Stimulated activated memory B cell treated with anti-CD40 and anti-IgM and Interleukin-4, amounts not matched to agents 10 μg/mL and 1 μg/mL and 100 μg/mL, for 72 hours (primary cell): ENCODE measurements at places on chromosomes 2 and 18.

DNA sequence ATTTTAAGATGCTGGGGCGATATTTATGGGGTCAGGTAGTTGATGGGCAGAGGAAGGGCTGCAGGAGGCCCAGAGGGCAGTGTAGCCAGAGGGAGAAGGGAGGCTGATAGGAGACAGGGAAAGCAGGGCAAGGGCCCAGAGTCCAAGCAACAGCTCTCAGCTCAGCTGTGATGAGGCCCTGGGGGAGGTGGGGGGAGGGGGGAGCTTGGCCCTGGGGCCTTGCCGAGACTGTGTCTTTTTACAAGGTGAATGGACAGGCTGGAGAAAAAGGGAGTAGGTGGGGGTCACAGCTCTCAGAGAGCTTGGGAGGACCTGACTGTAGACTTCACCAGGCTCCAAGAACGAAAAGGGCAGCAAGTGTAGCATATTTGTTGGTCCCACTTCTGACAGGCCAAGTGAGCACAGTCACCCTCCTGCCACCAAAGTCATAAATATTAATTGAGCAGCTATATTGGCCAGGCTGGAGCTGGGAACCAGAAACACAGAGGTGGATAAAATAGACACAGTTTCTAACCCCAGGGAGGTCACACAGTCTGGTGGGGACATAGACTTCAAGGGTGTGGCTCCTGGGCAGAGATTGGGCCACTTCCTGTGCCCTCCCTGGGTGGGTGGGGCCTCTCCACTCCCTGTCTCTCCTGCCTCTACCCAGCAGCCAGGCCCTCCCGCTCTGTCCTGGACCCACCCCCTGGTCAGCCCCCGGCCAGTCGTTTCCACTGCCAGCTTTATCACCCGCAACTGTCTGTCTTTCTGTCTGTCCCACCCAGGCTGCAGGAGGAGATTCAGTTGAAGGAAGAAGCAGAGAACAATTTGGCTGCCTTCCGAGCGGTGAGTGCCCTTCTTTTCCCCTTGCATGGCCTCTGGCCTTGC lies 1.4 kb downstream of the DES start:
- no peak for ATAC-seq
- H3K4me3 ChIP-seq: no peak overlapping the region
- H3K36me3 ChIP-seq: no peaks in the 10 kb centered on the region
- no peaks in the 10 kb centered on the region for H3K4me1 ChIP-seq
- peaks cover 79% of the 10 kb centered on the region for H3K27me3 ChIP-seq
- H3K27ac ChIP-seq: no peak overlapping the region

DNA sequence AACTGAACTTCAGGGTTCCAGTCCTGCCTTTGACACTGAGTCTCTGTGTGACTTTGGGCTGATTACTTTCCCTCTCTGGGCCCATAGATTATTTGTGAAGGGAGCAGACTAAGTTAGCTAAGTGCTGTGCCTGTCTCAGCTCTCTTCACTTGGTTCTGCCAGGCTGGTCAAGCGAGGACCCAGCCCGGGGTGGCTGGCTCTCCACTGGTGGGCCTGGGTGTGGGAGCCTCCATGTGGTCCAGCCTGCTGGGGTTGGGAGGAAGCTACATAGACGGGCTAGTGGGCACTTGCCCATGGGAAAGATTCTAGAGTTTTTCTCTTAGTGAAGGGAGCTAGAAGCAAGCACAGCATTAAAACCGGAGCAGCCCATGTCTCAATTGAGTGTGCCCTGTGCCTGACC lies 59.0 kb downstream of the DYSF start:
- H3K4me1 ChIP-seq: no peaks in the 10 kb centered on the region
- H3K36me3 ChIP-seq: no peaks in the 10 kb centered on the region
- peaks cover 35% of the 10 kb centered on the region for H3K27me3 ChIP-seq
- ATAC-seq: no peak

- H3K4me1 ChIP-seq: peaks cover 73% of the 10 kb centered on the region
- H3K36me3 ChIP-seq: peaks cover 36% of the 10 kb centered on the region
- H3K4me3 ChIP-seq: peak overlapping the region; percentile 97
- no peaks in the 10 kb centered on the region for H3K27me3 ChIP-seq
- ATAC-seq: no peak
- peak overlapping the region; percentile 98 for H3K27ac ChIP-seq
Measured at GRCh38 chr2:197306696-197307040, 3.9 kb downstream of the ANKRD44 start.

GRCh38 chr2:71332435-71332796 lies 834 bp downstream of the ZNF638 start:
- peaks cover 11% of the 10 kb centered on the region for H3K36me3 ChIP-seq
- no peak for ATAC-seq
- peak overlapping the region; percentile 99 for H3K4me3 ChIP-seq
- peak overlapping the region; percentile 98 for H3K27ac ChIP-seq
- H3K27me3 ChIP-seq: no peaks in the 10 kb centered on the region

DNA sequence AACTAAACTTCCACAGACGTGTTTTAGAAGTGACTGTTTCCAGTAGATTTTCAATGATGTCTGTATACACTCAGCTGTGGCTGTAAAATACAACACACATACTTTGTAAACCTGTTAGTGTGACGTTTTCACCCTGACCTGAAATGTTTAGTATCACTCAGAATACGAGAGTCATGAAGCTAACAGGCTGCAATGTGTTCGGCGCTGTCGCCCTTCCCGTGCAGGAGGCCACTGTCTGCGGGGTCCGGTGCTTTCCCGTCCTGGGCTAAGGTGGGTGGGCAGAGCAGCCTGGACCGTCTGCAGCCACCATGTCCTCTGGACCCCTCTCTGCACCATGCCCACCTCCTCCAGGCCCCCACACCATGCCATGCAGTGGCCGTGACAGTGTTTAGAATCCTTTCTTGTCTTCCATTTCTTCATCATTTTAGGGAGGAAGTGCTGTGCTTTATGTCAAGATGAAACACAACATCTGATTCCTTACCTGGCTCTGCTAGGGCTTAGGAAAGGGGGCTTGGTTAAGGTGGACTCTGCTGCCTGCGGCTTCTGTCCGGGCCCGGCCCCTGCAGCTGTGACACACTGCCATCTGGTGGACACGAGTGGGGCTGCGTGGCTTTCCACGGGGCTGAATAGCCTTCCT lies 53.8 kb upstream of the RBM44 start:
- H3K27me3 ChIP-seq: no peaks in the 10 kb centered on the region
- peak overlapping the region; percentile 55 for H3K27ac ChIP-seq
- no peak overlapping the region for H3K4me3 ChIP-seq

DNA sequence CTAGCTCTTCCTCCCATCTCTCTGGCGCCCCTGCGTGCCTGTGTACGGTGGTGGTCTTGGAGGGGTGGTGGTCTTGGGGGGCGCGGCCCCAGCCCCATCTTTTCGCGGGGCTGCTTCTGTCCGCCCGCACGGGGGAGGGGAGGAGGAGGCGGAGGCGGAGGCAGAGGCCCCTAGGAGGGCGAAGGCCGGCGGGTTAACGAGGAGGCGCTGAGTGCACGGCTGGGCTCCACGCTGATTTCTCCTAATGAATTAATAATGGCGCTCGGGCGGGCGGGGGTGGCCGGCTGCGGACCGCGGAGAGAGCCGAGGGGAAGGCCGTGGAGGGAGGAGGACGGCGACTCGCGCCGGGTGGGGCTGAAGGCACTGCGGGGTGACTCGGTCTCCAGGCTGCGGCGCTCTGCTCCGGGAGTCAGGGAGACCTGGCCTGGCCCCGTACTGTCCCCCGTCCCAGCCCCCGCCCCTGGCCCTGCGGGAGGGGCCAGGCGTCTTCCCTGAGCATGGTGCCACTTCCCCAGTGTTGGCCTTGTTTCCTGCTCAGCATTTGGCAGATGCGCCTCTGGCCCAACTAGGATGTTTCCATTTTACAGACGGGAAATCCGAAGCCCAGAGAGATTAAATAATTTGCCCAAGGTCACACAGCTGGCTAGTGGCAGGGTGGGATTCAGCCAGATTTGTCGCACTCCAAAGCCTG lies 6.0 kb downstream of the GAREM2 start:
- peaks cover 21% of the 10 kb centered on the region for H3K4me1 ChIP-seq
- peaks cover 44% of the 10 kb centered on the region for H3K27me3 ChIP-seq
- ATAC-seq: peak; percentile 55
- no peaks in the 10 kb centered on the region for H3K36me3 ChIP-seq

- H3K36me3 ChIP-seq: no peaks in the 10 kb centered on the region
- ATAC-seq: no peak
- H3K4me3 ChIP-seq: no peak overlapping the region
- no peaks in the 10 kb centered on the region for H3K4me1 ChIP-seq
Measured at GRCh38 chr18:38948436-38948835, 1382.8 kb upstream of the CELF4 start.

DNA sequence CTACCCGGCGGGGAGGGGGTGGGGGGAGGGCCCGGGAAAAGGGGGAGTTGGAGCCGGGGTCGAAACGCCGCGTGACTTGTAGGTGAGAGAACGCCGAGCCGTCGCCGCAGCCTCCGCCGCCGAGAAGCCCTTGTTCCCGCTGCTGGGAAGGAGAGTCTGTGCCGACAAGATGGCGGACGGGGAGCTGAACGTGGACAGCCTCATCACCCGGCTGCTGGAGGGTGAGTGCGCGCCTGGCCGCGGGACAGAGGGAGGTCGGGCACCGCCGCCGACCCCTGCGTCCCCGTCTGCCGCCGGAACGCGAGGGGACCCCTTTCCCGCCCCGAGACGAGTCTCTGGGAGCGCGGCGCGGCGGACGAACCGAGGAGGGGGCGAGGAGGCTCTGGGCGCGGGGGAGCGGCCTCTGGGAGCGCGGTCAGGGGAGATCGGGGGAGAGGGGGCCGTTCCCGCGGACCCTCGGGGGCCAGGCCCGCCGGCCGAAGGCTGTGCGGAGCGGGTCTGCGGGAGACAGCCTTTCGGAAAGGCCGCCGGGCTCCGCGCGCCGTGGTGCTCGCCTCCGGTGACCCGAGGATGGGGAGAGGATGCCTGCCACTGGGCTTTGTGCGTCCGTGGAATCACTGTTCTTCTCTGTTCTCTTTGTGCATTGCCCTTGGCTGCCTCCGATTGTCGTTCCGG lies 463 bp downstream of the PPP1CB start:
- H3K4me3 ChIP-seq: peak overlapping the region; percentile 98
- peak; percentile 52 for ATAC-seq
- H3K4me1 ChIP-seq: peaks cover 62% of the 10 kb centered on the region
- peaks cover 11% of the 10 kb centered on the region for H3K36me3 ChIP-seq

- ATAC-seq: no peak
- H3K4me3 ChIP-seq: no peak overlapping the region
- no peak overlapping the region for H3K27ac ChIP-seq
- H3K4me1 ChIP-seq: no peaks in the 10 kb centered on the region
Measured at GRCh38 chr2:219916281-219916680, 288.9 kb downstream of the SLC4A3 start.

DNA sequence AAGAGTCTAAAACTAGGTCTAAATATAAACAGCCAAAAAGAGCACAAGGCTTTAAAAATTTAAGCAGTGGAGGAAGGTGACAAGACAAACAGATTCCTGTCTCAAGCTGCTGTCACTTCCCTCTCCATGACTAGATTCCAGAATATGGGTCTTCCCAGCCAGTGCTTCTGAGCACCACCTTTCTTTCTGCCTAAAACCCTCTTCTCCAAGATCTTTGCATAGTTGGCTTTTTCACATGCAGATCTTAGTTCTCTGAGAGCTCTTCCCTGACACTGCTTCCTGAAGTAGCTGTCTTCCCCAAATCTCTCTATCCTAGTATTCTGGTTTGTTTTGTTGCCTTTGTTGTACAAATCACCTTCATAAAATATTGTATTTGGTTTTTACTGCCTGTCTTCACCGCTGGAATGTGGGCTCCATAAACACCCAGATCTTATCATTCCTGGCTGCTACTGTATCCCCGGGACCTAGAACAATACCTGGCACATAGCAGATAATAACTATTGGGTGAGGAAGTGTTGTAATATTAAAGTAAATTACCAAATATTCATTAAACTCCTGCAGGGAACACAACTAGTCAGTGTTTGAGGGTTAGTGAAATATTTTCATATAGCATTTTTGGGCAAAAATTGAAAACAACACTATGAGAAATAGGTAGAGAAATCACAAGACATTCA lies 150.2 kb downstream of the CCDC85A start:
- no peaks in the 10 kb centered on the region for H3K36me3 ChIP-seq
- no peaks in the 10 kb centered on the region for H3K4me1 ChIP-seq
- ATAC-seq: no peak
- no peak overlapping the region for H3K27ac ChIP-seq
- no peak overlapping the region for H3K4me3 ChIP-seq

DNA sequence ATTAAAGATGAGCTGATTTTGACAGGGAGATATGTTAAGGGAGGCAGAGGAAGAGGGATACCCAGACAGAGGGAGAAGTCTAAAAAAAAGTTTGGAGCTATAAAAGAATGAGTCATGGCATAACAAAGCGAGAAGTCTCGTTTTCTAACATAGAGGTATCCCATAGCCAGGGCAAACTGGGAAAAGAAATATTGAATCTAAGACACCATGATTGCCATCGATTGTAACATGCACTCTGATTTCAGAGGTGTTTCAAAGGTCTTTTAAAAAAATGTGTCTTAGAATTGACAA lies 110.7 kb downstream of the MDH1 start:
- no peaks in the 10 kb centered on the region for H3K27me3 ChIP-seq
- H3K4me3 ChIP-seq: no peak overlapping the region
- H3K27ac ChIP-seq: no peak overlapping the region

- peaks cover 63% of the 10 kb centered on the region for H3K27me3 ChIP-seq
- no peaks in the 10 kb centered on the region for H3K36me3 ChIP-seq
- ATAC-seq: no peak
- peaks cover 17% of the 10 kb centered on the region for H3K4me1 ChIP-seq
Measured at GRCh38 chr2:218010984-218011652, 8.3 kb upstream of the TNS1 start.

DNA sequence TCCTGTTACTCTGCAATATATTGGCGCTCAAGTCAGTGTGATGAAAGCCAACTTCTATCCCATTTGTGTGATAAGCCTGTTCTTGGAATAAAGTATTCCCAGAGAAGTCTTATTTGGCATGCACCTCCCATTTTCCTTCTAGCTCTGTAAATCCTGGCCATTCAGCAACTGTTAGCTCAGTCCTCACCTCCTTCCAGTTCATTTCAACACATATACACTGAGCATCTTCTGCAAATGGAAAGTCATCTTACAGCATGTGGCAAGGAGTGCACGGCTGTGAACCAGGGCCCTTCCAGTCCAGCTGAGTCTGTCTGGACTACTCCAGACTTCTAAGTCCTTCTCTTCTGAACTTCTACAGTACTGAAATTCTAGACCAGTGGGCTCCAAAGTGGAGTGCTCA lies 53.1 kb downstream of the SPATS2L start:
- peaks cover 20% of the 10 kb centered on the region for H3K27me3 ChIP-seq
- H3K27ac ChIP-seq: no peak overlapping the region
- ATAC-seq: no peak
- H3K4me1 ChIP-seq: no peaks in the 10 kb centered on the region
- no peaks in the 10 kb centered on the region for H3K36me3 ChIP-seq

DNA sequence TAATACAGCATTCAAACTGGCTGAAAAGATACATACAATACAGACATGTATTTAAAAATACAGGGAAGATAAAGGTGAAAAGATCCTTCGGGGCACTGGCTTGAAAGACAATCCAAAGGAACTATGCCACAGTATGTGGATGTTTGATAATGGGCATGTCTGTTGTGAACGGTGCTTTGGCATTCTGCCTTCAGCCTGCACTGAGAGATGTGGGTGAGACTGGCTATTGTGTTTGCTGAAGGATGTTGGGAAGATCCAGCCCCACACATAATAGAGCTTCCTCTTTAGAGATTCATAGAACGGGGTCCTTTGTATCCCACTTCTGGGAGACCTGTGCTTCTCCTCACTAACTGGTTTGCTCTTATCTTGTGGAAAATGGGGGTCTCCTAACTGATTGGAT lies 65.1 kb upstream of the CXCR4 start:
- no peak overlapping the region for H3K4me3 ChIP-seq
- no peaks in the 10 kb centered on the region for H3K27me3 ChIP-seq
- peak overlapping the region; percentile 59 for H3K27ac ChIP-seq
- H3K4me1 ChIP-seq: peaks cover 19% of the 10 kb centered on the region
